Fibroblast of skin of scalp (primary cell): ENCODE measurements at places on chromosomes 4 and X.

DNA sequence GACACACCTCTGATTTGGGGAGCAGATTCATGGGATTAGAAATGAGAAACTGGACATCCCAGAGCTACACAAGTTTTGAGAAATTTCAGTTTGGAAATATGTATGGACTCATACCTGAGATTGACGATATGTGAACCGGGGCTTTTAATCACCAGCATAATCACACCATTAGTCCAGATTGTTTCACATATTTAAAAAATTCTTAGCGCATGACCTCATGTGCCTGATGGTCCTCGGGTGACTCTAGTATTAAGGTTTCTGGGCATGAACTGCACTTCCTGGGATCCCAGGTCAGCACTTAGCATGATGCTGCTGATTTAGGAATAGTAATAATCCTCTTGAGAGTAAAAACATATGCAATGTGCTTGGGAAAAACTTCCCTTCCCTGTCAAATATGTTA, 91.9 kb upstream of the BCOR start:
- DNase-seq = peak; percentile 13

- no peak for DNase-seq
Measured at GRCh38 chrX:44071070-44071645, 98.0 kb upstream of the NDP start.

GRCh38 chr4:6257247-6258025, 12.2 kb upstream of the WFS1 start:
- DNase-seq = no peak

- DNase-seq = peak; percentile 35
Measured at GRCh38 chr4:119005928-119006460, 117.3 kb downstream of the SYNPO2 start.

DNA sequence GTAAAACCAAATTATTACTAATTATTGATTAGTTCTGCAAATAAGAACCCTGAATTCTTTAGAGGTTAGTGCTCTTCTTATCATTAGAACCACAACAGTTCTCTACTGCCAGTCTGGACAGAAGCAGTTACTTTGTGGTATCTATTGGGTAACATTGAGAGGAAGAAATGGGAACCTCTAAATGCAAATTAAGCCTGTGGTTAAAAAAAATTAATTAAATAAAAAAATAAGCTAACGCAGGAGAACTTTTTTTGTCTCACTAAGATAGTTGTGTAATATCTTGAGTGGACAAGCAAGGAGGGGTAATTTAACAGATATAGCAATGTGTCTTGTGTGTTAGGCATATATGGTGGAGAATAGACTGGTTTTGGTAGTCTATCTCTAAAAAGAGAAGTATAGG, 32.9 kb upstream of the TET2 start:
- DNase-seq = no peak

GRCh38 chr4:111814961-111815360, 330.3 kb upstream of the FAM241A start:
- no peak for DNase-seq

- DNase-seq = no peak
Measured at GRCh38 chr4:173153445-173153844, 15.2 kb upstream of the GALNT7 start.

DNA sequence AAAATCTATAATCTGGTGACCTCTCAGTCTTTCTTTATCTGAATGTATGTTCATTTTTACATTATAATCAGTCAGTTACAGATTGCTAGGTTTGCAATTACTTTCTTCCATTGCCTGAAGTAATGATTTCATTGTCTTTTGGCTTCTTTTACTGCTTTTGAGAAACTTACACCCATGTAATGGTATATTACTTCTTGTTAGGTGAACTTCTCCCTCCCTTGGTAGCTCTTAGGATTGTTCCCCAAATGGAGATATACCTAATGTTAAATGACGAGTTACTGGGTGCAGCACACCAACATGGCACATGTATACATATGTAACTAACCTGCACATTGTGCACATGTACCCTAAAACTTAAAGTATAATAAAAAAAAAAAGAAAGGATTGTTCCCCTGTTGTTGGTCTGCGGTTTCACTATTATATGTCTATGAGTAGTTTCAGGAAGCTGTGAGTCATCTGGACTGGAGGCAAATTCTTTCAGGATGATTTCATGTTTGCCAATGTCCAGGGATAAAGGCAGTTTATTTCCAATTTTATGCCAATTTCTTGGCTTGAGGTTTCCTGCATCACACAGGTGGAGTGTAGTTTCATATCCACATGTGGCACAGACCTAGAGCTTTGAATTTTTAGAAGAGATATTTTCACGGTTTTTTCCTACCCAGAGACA, 21.8 kb downstream of the SPANXC start:
- peak; percentile 67 for DNase-seq

DNA sequence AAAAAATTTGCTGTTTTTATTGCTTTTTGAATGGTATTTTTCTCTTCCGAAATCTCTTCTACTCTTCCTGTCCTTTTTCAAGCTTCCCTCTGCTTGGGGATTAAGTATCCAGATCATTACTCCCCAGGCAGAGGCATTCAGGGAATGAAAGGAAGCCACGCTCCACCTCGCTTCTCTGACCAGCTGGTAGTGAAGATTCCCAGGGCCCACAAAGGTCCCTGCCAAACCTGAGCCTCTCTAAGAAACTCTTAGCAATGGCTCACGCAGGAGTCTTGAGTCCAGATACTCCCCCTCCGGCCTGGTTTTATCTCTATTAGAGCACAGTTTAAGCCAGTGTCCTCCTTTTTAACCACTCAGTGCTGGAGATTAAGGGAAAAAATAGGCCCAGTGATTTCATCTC, 51.4 kb upstream of the SOD3 start:
- DNase-seq = peak; percentile 20

DNA sequence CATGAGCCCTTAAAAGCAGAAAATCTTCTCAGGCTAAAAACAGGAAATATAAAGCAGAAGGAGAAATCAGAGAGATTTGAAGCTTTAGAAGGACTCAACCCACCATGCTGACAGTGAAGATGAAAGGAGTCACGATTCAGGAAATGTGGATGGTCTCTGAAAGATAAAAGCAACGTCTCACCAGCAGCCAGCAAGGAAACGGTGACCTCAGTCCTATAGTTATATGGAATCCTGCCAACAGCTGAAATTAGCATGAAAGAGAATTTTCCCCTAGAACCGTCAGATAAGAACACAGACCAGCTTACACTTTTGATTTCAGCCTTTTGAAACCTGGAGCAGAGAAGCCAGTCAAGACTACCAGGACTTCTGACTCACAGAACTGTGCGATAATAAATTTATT, 715.7 kb upstream of the HTR2C start:
- no peak for DNase-seq

DNA sequence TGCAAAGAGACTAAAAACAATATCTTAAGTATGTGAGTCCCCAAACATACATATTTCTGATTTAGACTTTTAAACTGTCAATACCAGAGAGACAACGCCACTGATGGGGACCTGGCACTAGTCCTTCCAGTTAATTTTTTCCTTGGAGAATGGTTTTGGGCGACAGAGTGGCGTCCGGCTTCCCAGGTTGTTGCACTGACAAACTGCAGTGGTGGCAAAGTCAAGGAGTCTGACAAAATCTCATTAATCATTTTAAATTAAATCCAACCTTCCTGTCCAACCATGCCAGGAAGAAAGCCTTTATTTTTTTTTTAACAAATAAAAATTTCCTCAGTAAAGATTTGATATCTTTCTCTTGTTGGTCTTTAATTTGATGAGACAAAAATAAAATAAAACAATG, 52.8 kb downstream of the FBXO8 start:
- no peak for DNase-seq

GRCh38 chr4:7676398-7676922, 241.7 kb upstream of the PSAPL1 start:
- no peak for DNase-seq
